ENCODE measurements at places on chromosomes 6 and 20. TPM values are rescaled to one million over a fixed set of nuclear protein-coding genes. Genes with fewer than 3 reads are reported as not detected.

The GTSF1L gene
- not detected for total RNA-seq

The TOX2 gene
- total RNA-seq, result 54.1 TPM

The HM13 gene
- total RNA-seq, result 69.6 TPM

The PARD6B gene
- total RNA-seq, result 2.6 TPM

The TCF15 gene
- total RNA-seq, result not detected

DNA sequence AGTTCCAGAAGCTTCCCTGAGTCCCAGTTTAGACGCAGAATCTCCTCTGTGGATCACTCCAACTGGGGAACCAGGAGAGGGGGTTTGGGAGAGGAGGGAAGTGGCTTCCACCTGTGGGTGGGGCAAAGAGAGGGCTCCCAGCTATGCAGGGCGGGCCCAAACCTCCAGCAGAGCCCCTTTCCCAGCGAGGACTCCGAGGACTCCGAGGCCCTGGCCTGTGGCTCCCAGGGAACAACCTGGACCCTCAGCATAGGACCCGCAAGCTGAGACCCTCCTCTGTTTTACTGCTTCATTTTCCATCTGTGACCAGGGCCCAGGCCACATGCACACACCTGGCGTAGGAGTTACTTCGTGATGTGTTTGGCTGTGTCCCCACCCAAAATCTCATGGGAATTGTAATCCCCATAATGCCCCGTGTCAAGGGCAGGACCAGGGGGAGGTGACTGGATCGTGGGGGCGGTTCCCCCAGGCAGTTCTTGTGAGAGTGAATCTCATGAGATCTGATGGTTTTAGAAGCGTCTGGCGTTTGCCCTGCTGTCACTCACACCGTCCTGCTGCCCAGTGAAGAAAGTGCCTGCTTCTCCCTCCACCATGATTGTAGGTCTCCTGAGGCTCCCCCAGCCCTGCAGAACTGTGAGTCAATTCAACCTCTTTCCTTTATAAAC lies 27.9 kb downstream of the NTSR1 start:
- H3K36me3 ChIP-seq, result no peaks in the 10 kb centered on the region
- peak; percentile 60 for DNase-seq
- H3K4me1 ChIP-seq, result no peaks in the 10 kb centered on the region
- H3K27ac ChIP-seq, result no peak overlapping the region
- no peak overlapping the region for H3K4me3 ChIP-seq
- no peaks in the 10 kb centered on the region for H3K27me3 ChIP-seq

GRCh38 chr20:31833130-31833930 lies 12.1 kb downstream of the FOXS1 start:
- no peaks in the 10 kb centered on the region for H3K36me3 ChIP-seq
- no peak overlapping the region for H3K27ac ChIP-seq
- no peak overlapping the region for H3K4me3 ChIP-seq
- no peaks in the 10 kb centered on the region for H3K4me1 ChIP-seq

GRCh38 chr20:62949962-62950361 lies 2.5 kb upstream of the SLC17A9 start:
- no peaks in the 10 kb centered on the region for H3K27me3 ChIP-seq

DNA sequence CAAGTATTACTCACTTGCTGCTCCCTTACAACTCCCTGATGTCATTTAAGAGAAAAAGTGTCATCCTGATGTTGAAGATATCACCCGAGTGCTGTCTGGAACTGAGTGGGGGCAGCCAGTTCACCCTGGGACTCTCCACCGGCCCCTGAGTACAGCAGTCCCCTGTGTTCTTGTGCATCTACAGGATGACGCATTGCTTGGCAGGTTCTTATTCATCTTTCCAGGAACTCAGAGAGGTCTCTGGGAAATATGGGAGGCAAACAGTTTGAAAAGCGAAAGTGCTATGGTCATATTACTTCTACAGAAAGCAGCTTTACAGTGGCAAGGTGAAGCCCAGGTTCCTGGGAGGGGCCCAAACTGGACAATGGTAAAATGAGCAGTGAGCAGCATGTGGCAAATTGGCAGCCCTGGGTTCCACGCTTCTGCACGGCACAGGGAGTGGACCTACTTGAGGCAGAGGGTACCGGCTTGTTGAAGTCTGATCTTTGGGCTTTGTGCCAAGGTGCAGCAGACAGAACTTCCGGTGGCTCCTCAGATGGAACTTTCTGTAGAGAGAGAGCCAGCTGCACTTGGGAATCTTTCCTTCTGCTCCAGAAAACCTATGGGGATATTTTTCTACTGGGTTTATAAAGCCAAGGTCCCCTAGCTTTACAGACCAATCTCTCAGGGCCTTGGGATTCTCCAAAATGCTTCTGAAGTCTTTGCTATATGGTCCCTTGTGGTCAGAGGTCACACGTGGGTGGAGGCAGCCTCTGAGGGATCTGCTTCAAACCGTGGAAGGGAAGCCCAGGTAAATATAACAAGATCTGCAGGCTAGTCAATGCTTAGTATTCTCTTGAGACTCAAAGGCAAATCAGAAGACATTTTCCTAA lies 128.3 kb downstream of the MAP3K7 start:
- peaks cover 15% of the 10 kb centered on the region for H3K4me1 ChIP-seq
- H3K27ac ChIP-seq, result no peak overlapping the region
- no peaks in the 10 kb centered on the region for H3K27me3 ChIP-seq
- H3K4me3 ChIP-seq, result peak overlapping the region; percentile 19
- DNase-seq, result peak; percentile 49
- no peaks in the 10 kb centered on the region for H3K36me3 ChIP-seq

DNA sequence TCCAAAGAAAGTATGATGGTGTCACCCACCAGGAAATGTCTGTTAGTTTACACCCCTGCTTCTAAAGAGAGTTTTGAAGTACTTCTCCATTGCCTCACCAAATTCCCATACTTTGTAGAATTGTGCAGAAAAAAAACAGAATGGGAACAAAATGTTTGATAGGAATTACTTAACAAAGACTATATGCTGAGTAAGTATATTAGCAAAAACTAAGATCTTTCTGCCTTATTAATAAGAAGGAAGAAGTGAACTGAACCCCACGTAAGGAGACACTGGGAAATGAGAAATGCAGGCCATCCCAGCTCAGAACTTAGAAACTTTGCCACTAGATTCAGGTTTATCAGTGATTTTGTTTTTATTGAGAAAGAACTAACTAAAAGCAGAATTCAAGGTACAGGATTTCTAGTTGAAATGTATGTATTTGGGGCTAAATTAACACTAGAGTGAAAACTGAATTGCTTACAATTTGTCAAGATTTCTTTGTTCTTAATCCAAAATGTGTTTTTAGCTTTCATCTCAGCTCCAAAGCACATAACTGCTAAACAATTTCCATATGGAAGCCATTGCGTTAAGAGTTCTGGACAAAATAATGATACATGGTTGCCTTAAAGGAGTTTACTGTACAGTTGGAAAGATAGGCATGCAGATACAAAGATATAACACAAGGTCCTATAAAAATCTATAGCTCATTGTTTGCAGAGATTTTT lies 102.7 kb upstream of the BMP5 start:
- H3K36me3 ChIP-seq, result no peaks in the 10 kb centered on the region
- H3K4me3 ChIP-seq, result no peak overlapping the region
- no peaks in the 10 kb centered on the region for H3K27me3 ChIP-seq
- no peak for DNase-seq
- no peak overlapping the region for H3K27ac ChIP-seq

GRCh38 chr20:48523191-48523995 lies 304.4 kb downstream of the PREX1 start:
- H3K4me3 ChIP-seq, result no peak overlapping the region
- no peak overlapping the region for H3K27ac ChIP-seq
- 0 out of 2 replicates have a peak, but pooled peaks cover 2% of the 10 kb centered on the region for H3K27me3 ChIP-seq
- no peaks in the 10 kb centered on the region for H3K4me1 ChIP-seq

DNA sequence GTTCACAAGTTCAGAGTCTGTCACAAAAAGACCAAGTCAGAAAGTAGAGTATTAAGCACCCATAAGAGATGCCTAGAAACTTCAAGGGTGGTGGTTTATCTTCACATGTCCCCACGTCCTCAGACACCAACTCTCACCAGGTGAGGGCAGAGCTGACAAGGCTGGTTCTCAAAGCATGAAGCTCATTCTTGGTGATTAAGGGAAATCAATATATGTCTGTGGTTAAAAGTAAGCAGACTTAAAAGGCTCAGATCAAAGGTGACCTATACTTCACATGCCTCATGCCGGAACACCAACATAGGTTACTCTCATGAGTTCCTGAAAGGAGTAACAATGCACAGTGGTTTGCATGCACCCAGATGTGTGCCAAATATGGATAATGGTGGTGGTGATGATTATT lies 27.0 kb downstream of the IL17A start:
- DNase-seq, result no peak
- no peak overlapping the region for H3K4me3 ChIP-seq
- no peaks in the 10 kb centered on the region for H3K36me3 ChIP-seq
- H3K4me1 ChIP-seq, result peaks cover 10% of the 10 kb centered on the region
- H3K27me3 ChIP-seq, result no peaks in the 10 kb centered on the region
